ENCODE measurements at places on chromosomes 2 and 18. TPM values are rescaled to one million over a fixed set of nuclear protein-coding genes. Genes with fewer than 3 reads are reported as not detected.

GRCh38 chr2:112006076-112006410, 49.0 kb upstream of the TMEM87B start:
- no peak for DNase-seq

GRCh38 chr2:70454936-70455544, 98.6 kb downstream of the TGFA start:
- no peak for DNase-seq

- no peak for DNase-seq
Observed at GRCh38 chr18:55012008-55012407, 52.7 kb upstream of the CCDC68 start.

DNA sequence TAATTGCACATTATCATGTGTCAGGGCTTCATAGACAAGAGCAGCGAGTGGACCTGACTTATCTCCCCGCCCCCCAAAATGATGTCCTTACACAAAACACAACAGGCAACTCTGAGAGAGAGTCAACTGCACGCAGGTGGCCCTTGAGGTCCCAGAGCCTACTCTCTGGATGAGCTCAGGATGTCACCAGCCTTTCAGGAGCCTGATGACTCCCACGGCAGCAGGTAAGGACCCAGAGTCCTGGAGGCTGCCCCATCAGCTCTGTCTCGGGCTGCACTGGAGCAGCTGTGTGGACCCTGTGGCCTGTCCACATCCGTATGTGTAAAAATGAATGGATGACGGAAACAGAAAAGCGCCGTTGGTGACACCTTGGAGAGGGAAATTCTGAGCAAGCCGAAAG, 130.9 kb downstream of the HDAC4 start:
- no peak for DNase-seq

DNA sequence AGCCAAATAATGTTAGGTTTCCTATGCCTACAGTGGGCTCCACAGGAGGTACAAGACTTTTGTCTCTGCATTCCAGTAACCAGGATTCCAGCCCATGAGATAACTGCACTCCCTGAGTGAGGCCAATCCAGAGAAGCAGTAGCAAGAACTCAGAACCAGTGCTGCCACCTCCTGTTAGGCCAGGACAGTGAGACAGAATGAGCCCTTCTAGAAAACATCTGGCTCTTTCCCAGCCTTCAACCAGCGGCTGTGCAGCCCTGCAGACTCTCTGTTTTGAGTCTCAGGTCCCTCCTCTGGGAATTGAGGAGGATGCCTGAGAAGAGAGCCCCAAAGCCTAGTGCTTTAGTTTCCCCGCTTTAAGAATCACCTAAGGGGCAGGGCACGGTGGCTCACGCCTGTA, 44.2 kb downstream of the ARID5A start:
- no peak for DNase-seq

GRCh38 chr2:112661656-112662305, 16.0 kb downstream of the SLC20A1 start:
- DNase-seq, result no peak

GRCh38 chr18:2882201-2882600, 35.4 kb downstream of the EMILIN2 start:
- no peak for DNase-seq

DNA sequence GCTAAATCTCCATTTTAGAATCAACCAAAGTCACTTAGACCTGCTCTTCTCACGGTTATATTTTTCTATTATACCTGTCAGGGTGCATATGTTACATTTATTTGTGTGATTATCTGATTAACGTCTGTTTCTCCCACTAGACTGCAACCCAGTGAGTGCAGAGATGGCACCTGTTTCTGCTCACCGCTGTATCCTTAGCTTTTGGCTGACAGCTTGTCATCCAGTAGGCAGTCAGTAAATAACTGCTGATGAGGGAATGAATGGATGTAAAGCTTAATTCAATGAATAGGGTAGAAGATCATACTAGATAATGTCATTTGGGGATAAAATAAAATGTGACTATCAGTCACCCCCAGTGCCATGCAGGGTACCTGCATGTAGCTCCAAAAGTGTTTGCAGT, 6.9 kb upstream of the CHRNA1 start:
- DNase-seq, result no peak

Gene DSG1
- total RNA-seq, result not detected

Gene ERICH2
- total RNA-seq, result 2.0 TPM
